ENCODE measurements at places on chromosomes 6 and 20.

DNA sequence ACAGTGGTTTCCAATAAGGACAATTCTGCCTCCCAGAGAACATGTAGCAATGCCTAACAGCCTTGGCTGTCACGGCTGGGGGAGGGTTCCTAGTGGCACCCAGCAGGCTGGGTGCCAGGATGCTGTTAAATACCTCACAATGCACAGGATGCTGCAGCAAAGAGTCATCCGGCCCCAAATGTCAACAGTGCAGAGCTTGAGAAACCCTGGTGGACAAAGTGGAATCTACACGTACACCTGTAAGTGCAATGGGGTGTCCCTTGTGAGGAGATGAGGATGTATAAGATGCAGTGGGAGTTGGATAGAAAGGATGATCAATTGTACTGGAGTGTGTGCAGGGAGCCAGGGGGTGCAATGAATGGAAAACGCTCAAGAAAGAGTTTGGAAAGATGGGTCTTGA lies 142.4 kb downstream of the FNDC1 start:
- no peak for DNase-seq

DNA sequence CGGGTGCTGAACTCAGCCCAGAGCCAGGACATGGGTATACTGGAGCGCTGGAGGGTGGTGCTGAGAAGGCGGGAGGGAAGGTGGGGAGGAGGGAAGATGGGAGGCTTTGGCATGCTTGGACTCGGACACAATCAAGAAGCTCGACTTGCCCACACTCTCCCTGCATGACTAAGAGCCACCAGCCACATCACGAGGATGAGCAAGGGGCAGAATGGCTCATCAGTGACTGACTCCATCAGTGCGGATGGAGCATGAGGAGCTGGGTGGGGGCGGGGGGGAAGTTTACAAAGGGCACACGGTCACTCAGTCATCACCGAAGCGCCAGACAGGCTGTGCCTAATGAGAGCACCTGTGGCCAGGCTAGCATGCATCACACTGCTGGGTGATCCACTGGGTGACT lies 222.8 kb downstream of the KIF16B start:
- no peak for DNase-seq

GRCh38 chr6:220721-221475 lies 71.4 kb upstream of the DUSP22 start:
- DNase-seq, result no peak

DNA sequence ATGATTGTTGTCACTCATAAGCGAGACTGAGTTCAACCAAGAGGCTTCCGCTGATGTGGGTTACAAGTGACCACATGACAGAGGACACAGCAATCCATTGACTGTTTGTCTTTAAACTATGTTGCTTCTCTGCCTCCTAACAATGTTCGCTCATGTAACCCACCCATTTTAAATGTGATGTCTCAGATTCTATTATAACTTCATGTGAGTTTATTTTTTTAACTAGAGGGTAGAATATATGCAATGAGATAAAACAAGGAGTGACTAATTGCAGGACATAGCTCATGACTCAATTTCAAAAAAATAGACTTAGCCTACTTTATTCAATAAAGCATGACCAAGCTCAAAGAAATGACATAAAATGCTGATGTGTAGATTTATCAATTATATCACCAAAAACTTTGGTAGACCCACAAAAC lies 119.2 kb upstream of the SASH1 start:
- DNase-seq, result no peak

DNA sequence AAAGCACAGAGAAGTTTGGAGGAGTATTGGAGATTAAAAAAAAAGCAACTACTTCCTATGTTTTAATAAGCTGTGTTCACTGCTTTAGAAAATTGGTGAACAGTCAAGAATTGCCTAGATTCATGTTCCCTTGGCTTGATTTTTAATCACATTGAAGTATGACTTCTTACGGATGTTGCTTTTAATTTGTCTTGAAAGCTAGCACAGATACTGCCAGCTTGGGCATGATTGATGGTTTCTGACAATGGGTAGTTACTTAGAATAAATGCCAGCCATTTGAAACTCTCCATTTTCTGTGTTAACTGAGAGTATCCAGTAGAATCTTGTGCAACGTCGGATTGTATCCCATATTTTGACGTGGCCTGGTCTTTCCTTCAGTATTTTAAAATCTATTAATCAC lies 178.0 kb downstream of the DTNBP1 start:
- DNase-seq, result no peak

GRCh38 chr6:43856005-43856765 lies 86.2 kb downstream of the VEGFA start:
- DNase-seq, result no peak

GRCh38 chr6:129648819-129649491 lies 61.0 kb downstream of the ARHGAP18 start:
- no peak for DNase-seq

GRCh38 chr20:58129721-58130151 lies 98.7 kb downstream of the ANKRD60 start:
- no peak for DNase-seq

- DNase-seq, result peak; percentile 36
Observed at GRCh38 chr6:75855052-75855451, 106.0 kb downstream of the MYO6 start.

- no peak for DNase-seq
Observed at GRCh38 chr6:45478240-45478639, 100.5 kb upstream of the SUPT3H start.

DNA sequence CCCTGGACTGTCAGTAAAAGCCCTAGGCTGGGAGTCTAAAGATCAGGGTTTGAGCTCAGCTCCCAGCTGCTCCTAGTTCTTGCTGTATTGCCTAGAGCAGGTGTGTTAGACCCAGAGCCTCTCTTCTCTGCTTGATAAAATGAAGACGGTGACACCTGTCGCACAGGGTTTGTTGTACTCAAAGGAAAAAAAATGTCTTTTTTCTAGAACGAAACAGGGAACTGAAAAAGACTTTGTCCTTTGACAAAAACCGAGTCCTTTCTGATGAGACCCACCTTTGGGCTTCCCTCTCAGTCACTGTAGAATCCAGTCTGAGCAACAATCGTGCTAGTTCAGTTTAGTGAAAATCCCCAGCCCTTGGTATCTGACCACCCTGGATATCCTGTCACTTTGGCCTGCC lies 102.1 kb upstream of the LAMP5 start:
- DNase-seq, result no peak

DNA sequence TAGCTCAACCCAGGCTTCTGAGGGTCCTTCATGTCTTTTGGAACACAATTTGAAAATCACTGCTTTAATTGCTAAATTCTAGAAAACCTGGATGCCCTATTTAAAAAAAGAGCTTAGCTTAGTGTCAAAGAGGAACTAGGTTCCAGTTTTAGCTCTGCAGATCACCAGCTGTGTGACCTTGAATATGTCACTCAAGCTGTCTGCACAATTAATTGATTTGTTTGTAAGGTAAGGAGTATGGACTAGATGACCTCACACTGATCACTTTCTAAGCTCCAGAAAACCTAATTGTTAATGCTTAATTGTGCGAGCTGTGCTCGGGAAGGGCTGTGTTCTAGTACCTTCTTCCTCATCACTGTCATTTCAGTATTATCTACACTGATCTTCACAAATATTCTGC lies 26.2 kb downstream of the UTRN start:
- DNase-seq, result no peak
